ENCODE measurements at places on chromosomes 11 and 22.

DNA sequence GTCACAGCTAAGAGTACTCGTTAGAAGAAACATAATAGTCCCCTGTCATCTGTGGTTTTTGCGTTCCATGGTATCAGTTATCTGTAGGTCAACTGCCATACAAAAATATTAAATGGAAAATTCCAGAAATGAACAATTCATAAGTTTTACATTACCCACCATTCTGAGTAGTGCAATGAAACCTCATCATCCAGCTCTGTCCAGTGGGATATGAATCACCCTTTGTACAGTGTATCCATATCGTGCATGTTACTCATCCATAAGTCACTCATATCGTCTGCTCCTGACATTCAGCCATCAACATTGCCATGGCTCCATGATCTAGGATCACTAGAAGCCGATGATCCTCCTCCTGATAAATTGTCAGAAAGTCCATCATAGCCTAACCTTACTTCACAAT is 174.9 kb upstream of the C11orf87 start:
- no peak for DNase-seq

- no peak for DNase-seq
These were observed 21.2 kb downstream of the SCGB1A1 start for GRCh38 chr11:62439785-62440602.

- no peak for DNase-seq
These were observed 138.4 kb upstream of the CADM1 start for GRCh38 chr11:115642660-115643059.

DNA sequence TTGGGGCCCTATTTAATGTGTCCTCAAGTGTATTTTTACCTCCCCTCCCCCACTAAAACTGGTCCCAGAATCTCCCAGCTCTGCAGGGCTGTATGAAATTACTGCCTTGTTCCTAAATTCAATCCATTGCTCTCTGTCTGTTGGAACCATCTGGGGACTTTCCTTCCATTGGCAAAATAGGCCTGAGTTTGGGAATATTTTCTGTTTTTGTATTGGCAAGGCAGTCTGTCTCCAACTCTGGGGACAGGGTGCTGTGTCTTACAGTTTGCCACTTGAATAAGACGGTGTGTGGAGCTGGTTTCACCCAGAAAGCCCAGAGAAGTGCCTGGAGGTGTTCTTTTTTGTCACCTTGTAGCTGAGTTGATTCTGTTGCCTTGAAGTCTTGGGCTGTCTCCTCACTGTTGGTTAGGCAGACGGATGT is 1.3 kb downstream of the PACS1 start:
- no peak for DNase-seq

GRCh38 chr11:36033082-36033751 is 89.4 kb downstream of the LDLRAD3 start:
- no peak for DNase-seq

DNA sequence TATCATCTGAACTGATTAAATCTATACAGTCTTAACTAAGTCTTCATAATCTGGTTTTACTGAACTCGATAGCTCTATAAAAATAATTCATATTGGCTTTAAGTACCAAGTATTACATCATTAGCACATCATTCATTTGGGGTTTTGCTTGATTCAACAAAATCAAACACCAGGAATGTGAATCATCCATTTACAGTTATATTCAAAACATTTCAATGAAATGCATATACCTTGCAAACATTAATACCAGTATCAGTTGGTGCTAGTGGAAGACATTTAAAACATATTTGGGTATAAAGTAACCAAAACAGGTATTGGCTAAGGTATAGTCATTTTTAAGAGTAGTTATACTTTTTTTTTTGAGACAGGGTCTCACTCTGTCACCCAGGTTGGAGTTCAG is 12.2 kb upstream of the CCDC89 start:
- DNase-seq = no peak

GRCh38 chr11:2576111-2576510 is 123.7 kb downstream of the KCNQ1OT1 start:
- no peak for DNase-seq

- peak; percentile 85 for DNase-seq
These were observed 13.6 kb downstream of the RNF185 start for GRCh38 chr22:31173386-31174145.

DNA sequence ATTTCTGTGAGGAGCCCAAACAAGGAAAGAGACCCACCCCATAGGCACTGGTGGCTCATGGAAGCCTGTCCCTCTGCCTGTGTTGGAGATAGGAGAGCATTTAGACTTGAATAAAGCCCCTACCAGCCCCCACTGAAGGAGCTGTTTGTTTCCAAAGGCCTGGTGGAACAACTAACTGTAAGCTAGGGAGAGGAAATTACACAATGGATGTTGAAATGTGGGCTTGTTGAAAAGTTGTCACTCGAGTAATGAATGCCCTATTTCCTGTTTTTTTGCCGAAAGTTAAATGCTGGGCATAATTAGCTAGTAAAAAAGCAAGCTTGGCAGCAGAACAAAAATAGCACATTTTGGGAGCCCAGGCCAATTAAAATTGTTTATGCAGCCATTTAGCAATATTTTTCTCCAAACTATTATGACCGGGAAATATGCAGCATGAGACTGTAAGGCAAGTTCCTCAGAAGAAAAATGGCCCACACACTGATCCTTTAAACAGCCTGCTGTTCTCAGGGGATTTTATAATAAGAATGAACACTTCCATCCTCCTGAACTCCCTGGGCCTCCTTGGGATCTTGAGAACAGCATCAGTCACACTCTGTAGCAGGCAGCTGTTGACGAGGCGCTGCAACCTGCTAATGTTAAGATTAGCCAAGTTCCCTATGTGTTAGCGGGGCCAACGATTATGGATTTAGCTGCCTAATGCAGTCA is 38.6 kb upstream of the LMO2 start:
- no peak for DNase-seq

DNA sequence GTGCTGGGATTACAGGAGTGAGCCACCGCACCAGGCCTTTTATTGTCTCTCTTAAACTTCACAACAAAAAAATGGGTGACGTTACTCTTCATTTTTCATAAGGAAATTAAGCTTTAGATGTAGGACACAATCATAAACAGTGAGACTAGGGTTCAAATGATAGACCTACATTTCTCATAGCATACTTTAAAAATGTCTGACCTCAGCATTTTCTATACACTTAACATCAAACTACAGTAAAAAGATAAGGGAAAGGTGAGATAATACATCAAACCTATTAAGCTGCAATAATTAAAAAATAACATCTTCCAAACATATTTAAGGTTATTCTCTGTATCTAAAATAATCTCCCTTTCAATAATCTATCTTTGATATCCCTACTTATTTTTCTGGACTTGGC is 914.2 kb downstream of the FAM181B start:
- no peak for DNase-seq

DNA sequence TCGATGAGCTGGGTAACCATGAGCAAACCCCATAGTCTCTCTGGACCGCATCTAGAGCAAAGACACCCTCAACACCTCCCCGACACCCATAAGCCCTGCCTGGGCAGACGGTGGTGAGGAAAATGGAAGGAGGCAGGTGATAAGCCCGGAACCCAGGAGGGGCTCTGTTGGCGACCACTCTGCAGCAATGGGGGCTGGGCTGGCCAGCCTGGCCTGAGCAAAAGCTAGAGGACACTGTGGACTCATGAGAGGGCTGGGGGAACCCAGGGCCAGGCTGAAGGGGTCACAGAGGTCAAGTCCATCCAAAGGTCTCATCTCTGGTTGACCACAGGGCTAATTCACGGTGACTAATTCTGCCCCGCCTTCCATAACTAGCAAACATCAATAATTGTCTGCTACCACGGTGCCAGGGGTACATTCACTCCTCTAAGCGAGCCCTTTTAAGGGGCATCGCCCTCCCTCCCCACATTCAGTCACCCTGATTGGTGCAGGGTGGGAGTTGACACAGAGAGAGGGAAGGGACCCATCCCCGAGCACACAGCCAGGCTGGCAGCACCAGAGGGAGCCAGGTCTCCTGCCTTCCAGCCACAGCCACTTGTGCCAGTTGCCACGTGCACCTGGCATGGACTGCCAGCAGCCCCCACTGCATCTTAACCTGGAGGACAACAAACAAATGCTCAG is 4.0 kb downstream of the PYGM start:
- no peak for DNase-seq

DNA sequence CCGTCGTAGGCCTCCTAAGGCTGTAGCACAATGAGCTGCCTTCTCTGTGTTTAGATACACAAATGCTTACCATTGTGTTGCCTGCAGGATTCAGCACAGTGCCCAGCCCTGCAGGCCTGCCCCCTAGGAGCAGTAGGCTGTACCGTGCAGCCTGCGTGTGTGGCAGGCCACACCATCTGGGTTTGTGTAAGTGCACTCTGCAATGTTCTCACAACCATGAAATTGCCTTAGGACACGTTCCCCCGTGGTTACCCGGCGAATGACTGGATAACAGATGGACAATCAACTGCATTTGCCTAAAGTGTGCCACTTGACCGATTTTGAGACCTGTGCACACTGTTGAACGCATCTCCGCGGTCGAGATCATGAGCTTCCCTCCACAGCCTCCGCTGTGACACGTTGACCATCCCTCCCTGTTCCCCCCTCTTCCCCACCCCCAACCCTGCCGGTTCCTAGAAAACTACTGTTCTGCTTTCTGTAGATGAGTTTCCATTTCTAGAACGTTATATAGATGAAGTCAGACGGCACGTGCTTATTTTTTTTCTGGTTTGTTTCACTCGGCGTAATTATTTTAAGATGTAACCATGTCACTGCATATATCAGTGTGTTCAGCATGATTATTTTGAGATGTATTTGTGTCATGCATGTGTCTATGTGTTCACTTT is 22.2 kb upstream of the CTSD start:
- no peak for DNase-seq

- DNase-seq = no peak
These were observed 8.7 kb upstream of the KCNJ5 start for GRCh38 chr11:128882451-128882850.

- DNase-seq = no peak
These were observed 89.5 kb downstream of the CDKN1C start for GRCh38 chr11:2796091-2796490.

DNA sequence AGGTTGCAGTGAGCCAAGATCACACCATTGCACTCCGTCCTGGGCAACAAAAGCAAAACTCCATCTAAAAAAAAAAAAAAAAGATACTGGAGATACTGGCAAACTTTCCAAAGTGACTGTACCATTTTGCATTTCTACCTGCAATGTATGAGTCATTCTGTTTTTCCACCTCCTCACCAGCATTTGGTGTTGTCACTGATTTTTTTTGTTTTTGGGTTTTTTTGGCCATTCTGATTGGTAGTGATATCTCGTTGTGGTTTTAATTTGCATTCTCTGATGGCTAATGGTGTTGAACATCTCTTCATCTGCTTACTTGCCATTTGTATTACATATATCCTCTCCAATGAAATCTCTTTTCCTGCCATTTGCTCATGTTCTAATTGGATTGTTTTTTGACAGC is 12.0 kb upstream of the RBX1 start:
- DNase-seq = no peak

DNA sequence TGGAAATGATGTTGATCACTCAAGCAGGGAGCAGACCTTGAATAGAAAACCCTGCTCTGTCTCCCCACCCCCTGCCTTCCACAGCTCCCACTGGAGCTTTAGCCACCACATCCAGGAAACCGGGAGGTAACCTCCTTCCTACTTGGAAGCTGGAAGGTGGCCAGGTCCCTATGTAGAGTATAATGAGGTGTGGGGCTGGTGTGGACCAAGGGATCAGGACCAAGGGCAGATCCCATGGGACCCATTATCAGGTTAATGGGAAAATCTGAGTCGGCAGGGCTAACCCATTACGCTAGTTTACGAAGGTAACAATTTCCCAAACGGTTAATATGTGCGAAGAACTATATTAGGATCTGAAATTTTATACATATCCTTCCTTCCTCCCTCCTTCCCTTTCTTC is 321.9 kb downstream of the MIAT start:
- no peak for DNase-seq

GRCh38 chr11:11288972-11289616 is 64.0 kb downstream of the CSNK2A3 start:
- DNase-seq = no peak

DNA sequence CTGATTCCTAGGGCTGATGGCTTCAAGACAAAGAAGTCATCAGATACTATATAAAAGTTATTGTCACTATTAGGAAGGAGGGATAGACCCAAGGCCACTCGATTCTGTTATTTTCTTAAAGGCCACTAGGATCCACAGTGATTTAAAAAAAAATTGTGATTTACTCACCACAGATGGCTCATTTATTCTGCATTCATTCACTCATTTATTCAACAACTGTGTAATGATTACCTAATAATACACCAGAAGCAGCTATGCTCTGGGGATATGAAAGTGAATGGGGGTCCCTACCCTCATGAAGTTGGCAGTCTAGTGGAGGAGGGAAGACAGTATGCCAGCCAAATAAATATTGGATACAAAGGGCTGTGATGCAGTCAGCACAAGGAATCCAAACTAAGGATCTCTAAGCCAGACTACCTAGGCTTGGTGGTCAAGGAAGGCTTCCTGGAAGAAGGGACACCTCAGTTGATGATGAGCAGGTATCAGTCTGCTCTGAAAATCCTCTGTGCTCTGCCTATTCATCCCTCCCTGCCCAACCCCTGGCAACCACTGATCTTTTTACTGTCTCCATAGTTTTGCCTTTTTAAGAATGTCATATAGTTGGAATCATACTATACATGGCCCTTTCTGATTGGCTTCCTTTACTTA is 110.5 kb downstream of the NAT10 start:
- DNase-seq = no peak

- no peak for DNase-seq
These were observed 889 bp downstream of the NUDT8 start for GRCh38 chr11:67628710-67629385.

GRCh38 chr22:46969961-46970360 is 207.5 kb downstream of the TBC1D22A start:
- DNase-seq = no peak

All from epithelial cell of proximal tubule (primary cell).